ENCODE measurements at places on chromosomes 5 and 9. TPM values are rescaled to one million over a fixed set of nuclear protein-coding genes. Genes with fewer than 3 reads are reported as not detected.

The DROSHA gene
- total RNA-seq = 98.2 TPM

The ADAMTS12 gene
- 9.8 TPM for total RNA-seq

The CHD1 gene
- 50.5 TPM for total RNA-seq

The NXNL2 gene
- total RNA-seq = not detected

The INSL4 gene
- not detected for total RNA-seq

The STKLD1 gene
- 0.64 TPM for total RNA-seq

The SELENOP gene
- total RNA-seq = 68.9 TPM

The SLC22A4 gene
- total RNA-seq = 0.13 TPM

DNA sequence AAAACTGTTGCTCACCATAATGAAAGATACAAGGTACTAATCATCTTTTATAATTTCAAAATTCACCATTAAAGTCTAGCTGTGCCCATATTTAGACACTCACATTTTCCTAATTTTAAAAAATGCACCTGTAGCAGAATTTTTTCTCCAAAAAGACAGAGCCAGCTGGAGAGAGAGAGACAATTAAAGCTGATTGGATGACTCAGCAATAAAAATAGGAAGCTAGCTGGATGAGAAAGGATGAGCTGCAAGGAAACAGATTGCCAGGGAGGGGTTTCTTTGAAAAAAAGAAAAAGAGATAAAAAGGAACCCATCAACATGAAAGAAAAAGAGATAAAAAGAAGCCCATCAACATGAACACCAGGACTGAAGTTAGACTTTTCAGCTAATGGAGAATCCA lies 73.8 kb downstream of the HCN1 start:
- no peaks in the 10 kb centered on the region for H3K36me3 ChIP-seq
- H3K27ac ChIP-seq = peak overlapping the region; percentile 17
- no peaks in the 10 kb centered on the region for H3K27me3 ChIP-seq
- peaks cover 3% of the 10 kb centered on the region for H3K4me1 ChIP-seq

- peaks cover 2% of the 10 kb centered on the region for H3K27me3 ChIP-seq
- H3K4me3 ChIP-seq = no peak overlapping the region
- no peaks in the 10 kb centered on the region for H3K36me3 ChIP-seq
- no peak overlapping the region for H3K27ac ChIP-seq
Measured at GRCh38 chr9:109381011-109381729, 60.3 kb upstream of the EPB41L4B start.

DNA sequence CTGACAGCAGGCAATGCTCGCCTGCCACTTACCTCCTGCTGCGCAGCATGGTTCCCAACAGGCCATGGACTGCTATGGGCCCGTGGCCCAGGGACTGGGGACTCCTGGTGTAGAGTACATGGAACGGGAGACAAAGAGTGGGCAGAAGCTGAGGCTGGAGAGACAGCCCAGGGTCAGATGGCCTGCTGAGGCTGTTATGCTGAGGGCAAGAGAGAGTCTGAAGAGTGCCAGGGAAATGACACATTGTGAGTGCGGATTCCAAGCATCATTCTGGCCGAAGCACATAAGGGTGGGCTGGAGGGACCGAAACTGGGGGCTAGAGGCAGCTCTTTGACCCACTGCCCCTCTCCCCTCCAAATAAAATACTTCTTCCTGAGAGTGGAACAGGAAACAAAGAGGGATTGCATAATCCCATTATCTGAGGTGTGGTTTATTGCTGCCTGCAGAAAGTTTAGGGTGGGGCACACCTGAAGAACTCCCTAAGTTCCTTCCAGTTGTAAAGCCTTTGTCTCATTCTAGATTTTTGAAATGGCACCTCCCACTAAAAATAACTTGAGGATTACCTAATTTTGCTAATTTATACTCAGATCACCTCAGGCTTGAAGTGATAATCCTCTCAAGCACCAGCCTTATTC lies 158.1 kb downstream of the ATP10B start:
- H3K36me3 ChIP-seq = no peaks in the 10 kb centered on the region
- no peaks in the 10 kb centered on the region for H3K27me3 ChIP-seq
- DNase-seq = no peak
- H3K4me3 ChIP-seq = no peak overlapping the region
- peaks cover 7% of the 10 kb centered on the region for H3K4me1 ChIP-seq
- no peak overlapping the region for H3K27ac ChIP-seq

- peaks cover 35% of the 10 kb centered on the region for H3K4me1 ChIP-seq
- peak overlapping the region; percentile 98 for H3K27ac ChIP-seq
- H3K4me3 ChIP-seq = peak overlapping the region; percentile 99
- no peak for DNase-seq
- H3K27me3 ChIP-seq = peaks cover 12% of the 10 kb centered on the region
- H3K36me3 ChIP-seq = peaks cover 10% of the 10 kb centered on the region
Measured at GRCh38 chr9:33818847-33819500, 2.0 kb downstream of the UBE2R2 start.

- peaks cover under 1% of the 10 kb centered on the region for H3K27me3 ChIP-seq
- H3K4me1 ChIP-seq = no peaks in the 10 kb centered on the region
- no peak overlapping the region for H3K4me3 ChIP-seq
- no peaks in the 10 kb centered on the region for H3K36me3 ChIP-seq
Measured at GRCh38 chr5:72752909-72753308, 63.6 kb upstream of the TNPO1 start.

DNA sequence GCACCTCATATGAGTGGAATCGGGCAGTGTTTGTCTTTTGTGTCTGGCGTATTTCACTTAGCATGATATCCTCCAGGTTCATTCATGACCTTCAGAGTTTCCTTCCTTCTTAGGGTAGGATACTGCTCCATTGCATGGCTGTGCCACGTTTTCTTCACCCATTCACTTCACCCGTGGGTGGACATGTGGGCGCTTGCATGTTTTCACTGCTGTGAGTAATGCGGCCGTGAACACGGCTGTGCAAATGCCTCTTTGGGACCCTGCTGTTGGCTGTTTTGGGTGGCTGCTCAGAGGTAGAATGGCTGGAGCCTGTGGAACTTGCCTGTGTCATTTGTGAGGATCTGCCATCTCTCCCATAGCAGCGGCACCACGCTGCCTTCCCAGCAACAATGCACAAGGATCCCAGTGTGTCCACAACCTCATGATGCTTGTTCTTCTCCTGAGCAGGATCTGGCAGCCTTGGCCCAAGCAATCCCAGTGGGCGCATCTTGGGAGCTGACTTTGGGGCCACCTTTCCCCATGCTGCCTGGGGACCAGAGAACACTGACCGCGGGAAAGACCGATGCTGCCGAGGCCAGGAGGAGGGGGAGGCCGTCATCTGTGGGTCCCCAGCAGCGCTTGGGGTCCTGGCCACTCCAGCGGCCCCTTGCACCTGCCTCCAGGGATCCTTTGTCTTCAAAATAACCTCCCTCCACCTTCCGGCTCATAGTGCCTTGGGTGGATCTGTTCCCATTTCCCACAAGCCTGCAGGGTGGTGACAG lies 2.3 kb upstream of the SCGB3A1 start:
- H3K36me3 ChIP-seq = peaks cover 16% of the 10 kb centered on the region
- H3K4me3 ChIP-seq = no peak overlapping the region
- H3K27me3 ChIP-seq = peaks cover 22% of the 10 kb centered on the region
- no peak for DNase-seq
- no peak overlapping the region for H3K27ac ChIP-seq
- H3K4me1 ChIP-seq = peaks cover 12% of the 10 kb centered on the region

DNA sequence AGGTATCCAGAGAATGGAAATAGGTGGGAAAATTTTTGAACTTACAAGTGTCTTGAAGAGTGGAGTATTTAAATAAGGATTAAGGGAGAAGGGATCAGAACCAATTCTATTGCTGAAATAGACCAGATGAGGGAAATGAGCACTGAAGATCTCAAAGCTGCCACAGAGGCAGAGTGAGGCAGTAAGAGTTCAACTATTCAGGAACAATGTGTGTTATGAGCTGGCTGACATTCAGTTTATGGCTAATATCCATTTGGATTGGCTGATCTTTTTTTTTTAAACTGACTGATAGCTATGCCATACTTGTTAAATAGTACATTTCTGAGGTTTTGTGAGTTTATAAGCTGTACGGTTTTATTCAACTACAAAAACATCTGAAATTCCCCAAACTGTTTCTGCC lies 95.3 kb upstream of the GNA14 start:
- peaks cover 22% of the 10 kb centered on the region for H3K4me1 ChIP-seq
- H3K27ac ChIP-seq = no peak overlapping the region
- H3K4me3 ChIP-seq = no peak overlapping the region
- DNase-seq = no peak
- H3K36me3 ChIP-seq = peaks cover 7% of the 10 kb centered on the region
- H3K27me3 ChIP-seq = no peaks in the 10 kb centered on the region

DNA sequence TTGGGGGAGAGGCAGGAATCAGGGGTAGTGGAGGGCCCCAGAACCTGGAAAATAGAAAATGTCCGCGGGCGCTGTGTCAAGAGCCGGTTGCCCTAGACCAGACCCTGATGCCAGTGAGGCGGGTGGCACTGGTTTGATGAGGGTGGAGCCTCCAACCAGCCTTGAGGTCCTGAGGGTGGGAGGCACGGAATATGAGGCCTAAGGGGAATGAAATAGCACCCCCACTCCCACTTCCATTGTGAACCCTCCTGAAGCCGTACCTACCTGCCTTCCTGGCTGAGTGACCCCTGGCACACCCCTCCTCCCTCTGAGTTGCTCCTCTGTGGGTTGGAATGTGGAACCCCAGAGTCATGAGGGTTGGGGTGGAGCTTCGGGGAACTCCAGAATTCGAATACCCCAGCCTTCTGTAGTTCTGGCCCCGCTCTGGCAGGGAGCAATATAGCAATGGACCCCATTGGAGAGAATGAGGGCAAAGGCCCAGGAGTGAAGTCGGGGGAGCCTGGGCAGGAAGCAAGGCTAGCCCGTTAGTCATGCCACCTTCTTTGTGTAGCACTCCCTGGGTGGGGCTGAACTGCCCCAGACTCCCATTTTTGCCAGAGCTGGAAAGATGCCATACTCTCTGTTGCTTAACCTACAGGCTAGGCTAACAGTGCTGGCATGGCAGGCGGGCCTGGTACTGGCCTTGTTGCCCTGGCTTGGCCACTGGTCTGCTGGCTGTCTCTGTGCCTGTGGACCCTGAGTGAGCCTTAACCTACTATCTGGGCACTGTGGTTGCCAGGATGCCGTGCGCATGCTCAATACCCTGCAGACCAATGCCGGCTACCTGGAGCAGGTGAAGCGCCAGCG lies 1.0 kb downstream of the FPGS start:
- no peak for DNase-seq
- H3K4me1 ChIP-seq = peaks cover 9% of the 10 kb centered on the region
- peak overlapping the region; percentile 97 for H3K4me3 ChIP-seq
- H3K27ac ChIP-seq = peak overlapping the region; percentile 96
- H3K36me3 ChIP-seq = peaks cover 7% of the 10 kb centered on the region
- H3K27me3 ChIP-seq = peaks cover 9% of the 10 kb centered on the region

DNA sequence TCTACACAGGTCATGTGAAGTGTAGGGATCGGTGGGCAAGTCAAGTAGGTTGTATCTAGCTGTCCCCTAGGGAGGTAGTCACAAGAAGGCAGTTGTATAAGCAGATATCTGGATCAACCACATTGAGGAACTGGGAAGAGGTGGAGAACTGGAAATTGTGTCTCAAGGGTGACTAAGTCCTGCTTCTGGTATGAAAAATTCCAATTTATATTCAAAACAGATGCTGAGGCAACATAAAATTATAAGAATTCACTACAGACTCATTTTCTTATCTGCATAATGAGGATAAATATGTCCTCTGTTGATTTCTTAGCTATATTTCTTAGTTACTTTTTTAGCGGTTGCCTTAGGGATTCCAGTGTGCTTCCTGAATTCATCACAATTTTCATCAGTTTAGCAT lies 46.8 kb downstream of the GALNT12 start:
- no peaks in the 10 kb centered on the region for H3K27me3 ChIP-seq
- H3K36me3 ChIP-seq = no peaks in the 10 kb centered on the region
- peaks cover 6% of the 10 kb centered on the region for H3K4me1 ChIP-seq
- DNase-seq = no peak
- H3K4me3 ChIP-seq = no peak overlapping the region

DNA sequence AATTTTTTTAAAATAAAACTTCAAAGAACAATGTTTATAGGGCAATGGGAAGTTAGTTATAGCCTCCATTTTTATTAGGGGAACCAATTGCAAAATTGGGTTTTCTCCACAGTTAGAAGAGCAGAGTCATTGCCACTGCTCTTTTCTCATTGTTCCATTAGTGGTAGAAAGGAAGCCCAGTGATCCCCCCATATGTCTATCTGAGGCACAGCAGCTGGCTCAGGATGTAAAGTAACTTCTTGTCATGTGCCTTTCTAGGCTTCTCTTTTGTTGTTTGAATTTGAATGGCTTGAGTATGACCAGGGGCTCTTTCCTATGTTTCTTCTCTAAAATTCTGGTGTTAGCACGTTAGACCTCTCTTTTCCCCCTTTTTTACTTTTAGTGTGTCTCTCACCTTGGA lies 61.2 kb downstream of the UBAP1 start:
- DNase-seq = peak; percentile 13
- H3K4me1 ChIP-seq = peaks cover 12% of the 10 kb centered on the region
- H3K27ac ChIP-seq = peak overlapping the region; percentile 81
- H3K36me3 ChIP-seq = peaks cover 19% of the 10 kb centered on the region

DNA sequence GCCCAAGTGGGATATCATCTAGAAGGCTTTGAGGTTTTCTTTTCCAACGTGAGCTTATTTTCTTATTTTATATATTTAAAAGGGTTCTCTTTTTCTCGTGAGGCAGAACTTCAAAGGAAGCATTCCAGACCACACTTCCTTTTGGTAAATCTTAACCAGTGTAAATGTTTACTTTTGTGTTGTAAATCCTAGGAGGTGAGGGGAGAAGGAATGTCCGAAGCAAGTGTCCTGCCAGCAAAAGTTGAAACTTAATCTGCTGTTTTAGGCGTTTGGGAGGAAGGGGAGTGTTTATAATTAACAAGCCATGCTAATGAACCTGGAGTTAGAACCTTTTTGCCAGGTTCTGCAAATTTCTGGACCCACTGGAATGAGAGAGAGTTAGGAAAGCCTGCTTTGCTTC lies 37.9 kb downstream of the WWC1 start:
- H3K27me3 ChIP-seq = peaks cover 8% of the 10 kb centered on the region
- H3K36me3 ChIP-seq = no peaks in the 10 kb centered on the region
- H3K4me3 ChIP-seq = no peak overlapping the region
- no peak for DNase-seq
- peak overlapping the region; percentile 20 for H3K27ac ChIP-seq
- H3K4me1 ChIP-seq = peaks cover 13% of the 10 kb centered on the region

DNA sequence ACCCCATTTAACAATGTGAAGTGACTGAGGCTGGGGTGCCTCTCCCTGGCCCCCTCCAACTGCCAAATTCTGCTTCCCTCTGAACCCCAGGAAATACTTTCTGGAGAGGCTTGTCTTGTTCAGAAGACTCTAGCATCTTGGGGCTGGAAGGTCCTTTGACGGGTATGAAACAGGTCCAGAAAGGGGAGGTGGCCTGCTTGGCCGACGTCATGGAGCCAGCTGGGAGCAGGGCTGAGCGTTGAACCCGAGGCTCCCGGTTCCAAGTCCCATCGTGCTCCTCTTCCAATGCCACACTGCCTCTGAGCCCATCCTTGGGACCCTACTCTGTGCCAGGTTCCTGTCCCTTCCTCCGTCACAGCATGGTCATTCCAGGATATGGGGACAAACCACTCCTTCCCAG lies 46.9 kb downstream of the NDST1 start:
- H3K36me3 ChIP-seq = peaks cover 32% of the 10 kb centered on the region
- H3K27ac ChIP-seq = no peak overlapping the region
- DNase-seq = no peak
- peaks cover 5% of the 10 kb centered on the region for H3K4me1 ChIP-seq
- no peak overlapping the region for H3K4me3 ChIP-seq

- DNase-seq = no peak
- H3K27ac ChIP-seq = no peak overlapping the region
- peaks cover 7% of the 10 kb centered on the region for H3K27me3 ChIP-seq
- H3K4me3 ChIP-seq = peak overlapping the region; percentile 21
Measured at GRCh38 chr9:135751501-135751900, 49.5 kb downstream of the KCNT1 start.

Measured in endothelial cell (in vitro differentiated cells).